CD4-positive, alpha-beta T cell treated with Interleukin-17A for 1 hour (primary cell): ENCODE measurements at places on chromosomes 4 and X.
A peak's percentile ranks its signal among the peaks of the same experiment; 100 is the strongest.

- no peak for DNase-seq
Measured at GRCh38 chr4:23481566-23481965, 408.3 kb downstream of the PPARGC1A start.

GRCh38 chrX:30642642-30643041, 10.6 kb upstream of the GK start:
- DNase-seq: no peak

DNA sequence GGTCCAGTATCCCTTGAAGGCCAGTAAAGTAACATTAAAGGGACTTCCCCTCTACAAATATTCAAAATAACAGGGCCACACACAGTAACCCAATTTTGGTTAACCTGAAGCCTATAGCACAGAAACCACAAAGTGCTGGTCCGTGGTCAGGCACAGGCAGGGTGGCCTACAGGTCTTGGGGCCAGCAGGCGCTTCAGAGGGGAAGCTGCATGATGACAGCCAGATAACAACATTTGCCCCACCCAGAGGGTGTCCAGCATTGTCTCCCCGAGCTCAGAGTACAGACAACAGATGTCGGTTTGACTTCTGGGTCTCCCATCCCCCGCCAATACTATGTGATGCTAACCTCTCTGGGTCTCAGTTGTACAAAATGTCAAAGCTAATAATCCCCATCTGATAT, 51.1 kb downstream of the SH3KBP1 start:
- peak; percentile 32 for DNase-seq

- DNase-seq: no peak
Measured at GRCh38 chr4:103100691-103101090, 1.1 kb upstream of the BDH2 start.

DNA sequence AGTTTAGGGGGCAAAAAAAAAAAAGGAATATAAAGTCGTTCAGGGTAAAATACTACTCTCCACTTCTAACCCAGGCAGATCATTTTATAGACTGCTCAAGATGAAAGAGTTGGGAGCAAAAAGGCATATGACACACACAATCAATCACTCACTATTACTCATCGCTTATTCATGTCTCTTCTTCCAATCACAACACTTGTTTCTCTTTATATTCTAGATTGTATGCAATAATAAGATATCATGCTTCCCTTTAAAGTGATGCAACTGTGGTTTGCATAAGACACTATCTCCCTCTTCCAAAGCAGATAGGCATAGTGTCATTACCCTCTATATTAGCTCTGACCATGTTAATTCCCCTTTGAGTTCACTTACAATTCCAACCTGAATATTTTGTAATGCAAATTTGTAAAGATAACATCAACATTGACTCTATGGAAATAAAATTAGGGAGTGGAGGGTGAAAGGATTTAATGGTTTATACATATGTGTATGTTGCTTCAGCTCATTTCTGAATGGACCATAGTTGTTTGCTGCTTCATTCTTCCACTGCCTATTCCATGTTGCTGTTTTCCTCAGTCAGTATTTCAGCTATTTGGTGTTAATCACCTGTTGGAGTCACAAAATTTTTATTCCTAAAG, 154.9 kb upstream of the EPHA5 start:
- DNase-seq: no peak

DNA sequence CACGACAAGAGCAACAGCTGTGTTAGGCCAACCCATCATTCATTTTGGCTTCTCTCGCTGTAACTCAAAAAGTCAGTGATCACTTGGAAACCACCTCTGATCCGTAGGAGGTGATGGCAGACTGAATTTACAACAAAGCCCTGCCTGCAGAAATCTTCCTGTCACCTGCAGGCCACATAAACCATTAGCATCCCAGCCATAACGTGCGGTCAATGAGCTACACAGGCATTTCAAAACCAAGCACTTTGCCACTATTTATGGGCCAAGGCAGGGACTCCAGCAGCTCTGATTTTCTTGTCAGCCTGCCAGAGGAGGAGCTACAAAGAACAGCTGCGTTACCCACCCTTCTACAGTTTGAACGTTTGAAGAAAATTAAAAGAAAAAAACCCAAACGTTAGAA, 228.1 kb upstream of the PPARGC1A start:
- DNase-seq: no peak

DNA sequence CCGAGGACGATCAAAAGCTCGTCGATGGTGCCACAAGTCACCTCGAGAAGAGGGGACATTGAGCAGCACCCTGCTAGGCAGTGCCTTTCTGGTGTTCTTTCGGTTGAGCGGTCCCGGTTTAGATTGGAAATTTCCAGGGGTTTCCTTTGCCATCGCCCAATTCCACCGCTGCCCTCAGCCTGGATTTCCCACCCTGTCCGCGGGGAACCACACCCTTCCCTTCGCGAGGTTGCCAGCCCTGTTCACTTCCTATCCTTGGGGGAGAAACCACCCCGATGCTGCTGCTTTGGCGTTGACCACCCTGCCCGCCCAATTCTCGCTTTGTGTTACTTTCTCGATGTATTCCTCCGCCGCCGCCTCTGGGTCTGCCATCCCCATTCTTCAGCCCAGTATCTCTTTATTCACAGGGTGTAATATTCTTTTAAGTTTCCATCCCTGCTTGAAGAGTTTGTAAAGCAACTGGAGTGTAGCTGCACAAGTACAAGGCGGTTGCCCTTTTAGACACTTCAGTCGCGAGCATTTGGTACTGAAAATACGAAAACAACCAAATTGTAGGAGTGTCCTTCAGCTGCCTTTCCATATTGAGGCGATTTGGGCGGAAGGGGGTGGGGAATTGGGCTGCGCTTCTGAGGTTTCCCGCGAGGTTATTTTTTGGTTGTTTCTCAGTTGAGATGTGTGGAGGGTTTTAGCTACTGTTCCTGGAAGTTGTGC, 1.1 kb downstream of the OGT start:
- peak; percentile 73 for DNase-seq

DNA sequence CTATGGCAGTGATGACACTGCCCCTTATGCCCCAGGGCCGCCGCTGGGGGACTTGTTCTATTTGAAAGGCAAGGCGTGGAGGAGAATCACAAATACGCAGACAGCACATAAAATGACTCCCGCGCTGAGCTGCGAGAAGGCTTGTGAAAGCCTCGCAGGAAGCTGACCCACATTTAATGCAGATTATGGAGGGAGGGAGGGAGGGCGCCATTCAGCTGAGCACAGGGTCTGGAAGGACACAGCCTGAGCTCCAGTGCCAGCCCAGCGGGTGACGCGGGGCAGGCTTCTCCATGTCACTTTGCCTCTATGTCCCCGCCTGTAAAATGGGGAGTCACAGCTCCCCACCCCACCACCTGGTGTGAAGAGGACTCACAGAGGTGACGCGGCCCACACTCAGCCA, 14.3 kb downstream of the ABLIM2 start:
- no peak for DNase-seq
